ENCODE measurements at places on chromosomes 16 and 17. TPM values are rescaled to one million over a fixed set of nuclear protein-coding genes. Genes with fewer than 3 reads are reported as not detected.

- H3K4me1 ChIP-seq: peaks cover 18% of the 10 kb centered on the region
- H3K27ac ChIP-seq: no peak overlapping the region
- DNase-seq: peak; percentile 64
- H3K36me3 ChIP-seq: peaks cover 6% of the 10 kb centered on the region
These were observed 762 bp downstream of the PYCARD start for GRCh38 chr16:31201582-31202413.

GRCh38 chr17:3033741-3034577 is 29.4 kb downstream of the OR1D5 start:
- H3K27ac ChIP-seq: no peak overlapping the region
- no peaks in the 10 kb centered on the region for H3K36me3 ChIP-seq
- H3K4me3 ChIP-seq: no peak overlapping the region
- DNase-seq: no peak
- H3K27me3 ChIP-seq: no peaks in the 10 kb centered on the region
- H3K4me1 ChIP-seq: no peaks in the 10 kb centered on the region

GRCh38 chr17:4648741-4649140 is 7.3 kb upstream of the ALOX15 start:
- no peaks in the 10 kb centered on the region for H3K4me1 ChIP-seq
- DNase-seq: no peak
- no peaks in the 10 kb centered on the region for H3K36me3 ChIP-seq
- no peaks in the 10 kb centered on the region for H3K27me3 ChIP-seq

UTS2R gene
- 0.22 TPM for total RNA-seq

- no peaks in the 10 kb centered on the region for H3K27me3 ChIP-seq
- peak overlapping the region; percentile 94 for H3K27ac ChIP-seq
- DNase-seq: peak; percentile 97
- H3K4me1 ChIP-seq: peaks cover 56% of the 10 kb centered on the region
These were observed 2.4 kb downstream of the SYNGR3 start for GRCh38 chr16:1991948-1992703.

GRCh38 chr16:89656435-89657121 is 930 bp downstream of the CHMP1A start:
- peak overlapping the region; percentile 82 for H3K27ac ChIP-seq
- H3K4me3 ChIP-seq: peak overlapping the region; percentile 70
- peaks cover 4% of the 10 kb centered on the region for H3K4me1 ChIP-seq
- no peaks in the 10 kb centered on the region for H3K27me3 ChIP-seq
- peaks cover 42% of the 10 kb centered on the region for H3K36me3 ChIP-seq

DNA sequence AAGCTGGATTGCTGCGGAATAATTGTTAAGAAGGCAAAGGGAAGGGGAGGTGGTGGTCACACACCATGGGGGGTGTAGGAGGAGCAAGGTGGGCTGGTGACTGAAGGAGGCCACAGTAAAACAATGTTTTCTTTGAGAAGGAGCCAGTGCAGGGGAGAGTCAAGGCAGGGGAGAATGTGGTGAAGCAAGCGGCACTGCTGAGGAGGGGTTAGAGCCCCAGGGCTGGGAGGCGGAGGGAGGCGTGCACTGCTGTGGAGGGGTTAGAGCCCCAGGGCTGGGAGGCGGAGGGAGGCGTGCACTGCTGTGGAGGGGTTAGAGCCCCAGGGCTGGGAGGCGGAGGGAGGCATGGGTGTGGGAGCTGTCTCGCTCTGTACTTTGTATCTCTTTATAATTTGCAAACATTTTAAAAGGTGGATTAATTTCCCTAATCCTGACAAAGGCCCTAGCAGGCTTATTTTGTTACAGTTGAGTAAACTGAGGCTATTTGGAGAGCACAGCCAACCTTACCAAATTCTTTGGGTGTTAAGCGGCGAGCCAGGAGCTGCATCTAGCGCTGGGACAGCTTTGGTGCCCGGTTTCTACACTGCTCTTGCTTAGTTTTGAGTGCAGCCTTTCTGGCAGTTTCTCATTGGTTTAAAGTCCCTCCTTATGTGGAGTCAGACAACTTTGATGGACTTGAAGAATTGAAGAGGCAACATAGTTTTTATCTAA is 20.9 kb downstream of the RPTOR start:
- no peaks in the 10 kb centered on the region for H3K4me1 ChIP-seq
- H3K27ac ChIP-seq: no peak overlapping the region
- no peak for DNase-seq
- H3K36me3 ChIP-seq: peaks cover 2% of the 10 kb centered on the region
- H3K27me3 ChIP-seq: no peaks in the 10 kb centered on the region

DNA sequence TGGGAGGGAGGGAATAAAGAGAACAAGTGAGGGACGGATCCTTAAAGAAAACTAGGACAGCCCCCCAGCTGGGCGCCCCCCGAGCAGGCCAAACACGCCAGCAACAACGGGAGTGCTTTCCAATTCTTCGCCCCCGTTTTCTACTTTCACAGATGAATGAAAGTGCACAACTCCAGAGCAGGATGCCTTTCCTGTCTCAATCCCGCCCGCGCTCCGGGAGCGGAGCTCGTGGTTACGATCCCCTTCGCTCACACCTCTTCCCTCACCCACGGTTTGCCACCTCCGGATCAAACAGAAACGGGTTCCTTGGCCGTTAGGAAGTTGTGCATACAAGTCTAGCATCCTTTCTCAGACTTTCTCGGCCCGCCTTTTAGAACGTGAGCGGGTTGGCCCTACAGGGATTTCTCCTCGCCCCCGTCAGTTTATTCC is 680 bp downstream of the SKA2 start:
- H3K4me1 ChIP-seq: peaks cover 17% of the 10 kb centered on the region
- H3K4me3 ChIP-seq: peak overlapping the region; percentile 69
- H3K27ac ChIP-seq: peak overlapping the region; percentile 93
- DNase-seq: peak; percentile 18

MEOX1 gene
- not detected for total RNA-seq
